HFFc6 (cell line): ENCODE measurements at places on chromosomes 5 and 9.

DNA sequence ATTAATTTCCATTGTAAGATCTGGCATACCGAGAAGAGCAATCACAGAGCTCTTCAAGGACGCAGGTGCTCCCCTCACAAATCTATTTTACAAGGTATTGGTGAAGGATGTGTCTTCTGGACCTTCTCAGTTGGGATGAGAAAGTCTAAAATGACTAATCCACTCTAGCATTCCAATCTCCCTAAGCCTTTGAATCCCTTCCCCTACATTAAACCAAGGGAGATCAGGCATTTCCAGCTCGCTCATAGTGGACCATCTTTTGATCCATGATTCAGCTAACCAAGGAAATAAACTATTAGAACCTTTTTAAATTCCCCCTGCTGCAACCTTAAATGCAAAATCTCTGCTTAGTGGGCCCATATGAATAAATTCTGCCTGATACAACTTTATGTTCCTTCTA lies 95.9 kb upstream of the FBN2 start:
- DNase-seq = no peak

DNA sequence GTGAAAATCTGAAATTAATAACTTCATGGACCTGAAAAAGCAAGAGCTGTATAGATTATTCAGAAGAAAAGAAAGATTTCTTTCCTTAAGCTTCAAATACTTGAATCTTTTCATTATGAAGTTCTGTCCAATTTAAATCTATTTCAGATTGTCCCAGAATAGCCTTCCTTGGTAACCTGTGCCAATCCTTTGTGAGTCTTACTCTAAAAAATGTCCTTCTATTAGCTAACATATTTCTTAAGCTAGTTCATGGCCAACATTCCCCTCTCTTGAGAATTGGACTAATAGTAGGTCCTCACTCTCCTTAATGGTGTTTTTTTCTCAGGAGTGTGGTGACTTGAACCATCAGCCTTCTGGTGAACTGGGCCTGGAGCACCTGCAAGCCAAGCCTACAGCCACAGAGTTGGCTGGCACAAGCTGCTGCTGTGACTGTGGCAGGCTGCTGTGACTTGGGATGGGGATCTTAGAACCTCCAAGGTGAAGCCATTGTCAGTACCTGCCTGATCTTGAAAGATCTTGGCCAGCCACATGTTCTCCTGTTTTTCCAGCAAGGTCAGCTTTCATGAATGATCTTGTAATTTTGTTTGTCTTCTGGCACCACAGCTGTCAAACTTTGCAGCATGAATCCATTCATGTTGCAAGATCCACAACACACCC lies 262.6 kb upstream of the MAP3K1 start:
- no peak for DNase-seq

DNA sequence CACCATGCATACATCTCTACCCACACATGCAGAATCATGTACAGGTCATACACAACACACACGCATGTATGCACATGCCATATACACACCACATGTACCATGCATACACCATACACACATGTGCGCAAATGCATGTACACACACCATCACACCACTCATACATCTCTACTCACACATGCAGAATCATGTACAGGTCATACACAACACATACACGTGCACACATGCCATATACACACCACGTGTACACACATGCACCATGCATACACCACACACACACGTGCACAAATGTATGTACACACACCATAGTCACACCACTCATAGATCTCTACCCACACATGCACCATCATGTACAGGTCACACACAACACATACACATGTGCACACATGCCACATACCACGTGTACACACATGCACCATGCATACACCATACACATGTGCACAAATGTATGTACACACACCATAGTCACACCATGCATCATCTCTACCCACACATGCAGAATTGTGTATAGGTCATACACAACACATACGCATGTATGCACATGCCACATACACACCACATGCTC lies 14.0 kb downstream of the GRIN1 start:
- DNase-seq = no peak

GRCh38 chr5:127536687-127537086 lies 19.2 kb downstream of the PRRC1 start:
- no peak for DNase-seq

DNA sequence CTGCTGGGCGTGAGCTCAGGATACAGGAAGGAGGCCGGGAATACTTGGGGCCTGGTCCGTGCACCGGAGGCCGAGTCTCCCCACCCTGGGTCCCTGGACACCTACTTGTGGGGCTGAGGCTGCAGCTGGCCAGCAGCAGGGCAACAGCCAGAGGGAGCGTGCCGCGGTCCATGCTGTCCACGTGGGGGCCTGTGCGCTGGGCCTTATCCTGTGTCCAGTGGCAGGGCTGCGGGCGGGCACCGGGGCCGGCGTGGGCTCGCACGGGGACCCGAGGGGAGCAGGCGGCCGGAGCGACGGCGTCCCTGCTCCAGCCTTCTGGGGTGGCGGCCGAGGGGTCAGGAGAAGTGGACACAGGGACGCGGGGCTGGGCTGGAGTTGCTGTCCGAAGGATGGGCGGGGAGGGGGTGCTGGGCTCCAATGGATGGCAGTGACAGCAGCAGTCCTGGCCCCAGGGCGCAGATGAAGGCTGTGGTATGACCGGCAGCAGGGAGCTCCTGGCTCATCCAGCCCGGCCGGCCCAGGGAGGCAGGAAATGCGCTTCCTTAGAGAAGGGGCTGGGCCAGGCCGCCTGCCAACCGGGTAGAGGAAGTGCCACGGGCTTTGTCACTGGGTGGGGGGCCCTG lies at the start of gene ENG:
TSS of gene ENG (minus strand) at position 475 of the 623 bp plus-strand sequence. CDS start at position 172, 303 bp downstream.
- peak; percentile 63 for DNase-seq

DNA sequence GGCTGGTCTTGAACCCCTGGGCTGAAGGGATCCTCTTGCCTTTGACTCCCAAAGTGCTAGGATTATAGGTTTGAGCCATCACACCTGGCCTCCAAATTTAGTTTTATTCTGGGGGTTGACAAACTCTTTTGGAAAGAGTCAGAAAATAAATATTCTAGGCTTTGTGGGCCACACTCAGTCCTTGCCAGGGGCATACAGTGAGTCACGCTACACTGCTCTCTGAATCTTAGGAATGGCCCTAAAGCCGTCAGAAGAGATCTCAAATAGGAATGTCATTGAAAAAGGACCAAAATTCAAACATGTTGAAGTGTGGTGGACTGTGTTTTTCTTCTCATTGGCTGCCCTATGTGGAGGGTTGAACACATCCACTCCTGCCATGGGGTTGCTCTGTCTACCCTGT lies 127.7 kb upstream of the BASP1 start:
- peak; percentile 67 for DNase-seq

DNA sequence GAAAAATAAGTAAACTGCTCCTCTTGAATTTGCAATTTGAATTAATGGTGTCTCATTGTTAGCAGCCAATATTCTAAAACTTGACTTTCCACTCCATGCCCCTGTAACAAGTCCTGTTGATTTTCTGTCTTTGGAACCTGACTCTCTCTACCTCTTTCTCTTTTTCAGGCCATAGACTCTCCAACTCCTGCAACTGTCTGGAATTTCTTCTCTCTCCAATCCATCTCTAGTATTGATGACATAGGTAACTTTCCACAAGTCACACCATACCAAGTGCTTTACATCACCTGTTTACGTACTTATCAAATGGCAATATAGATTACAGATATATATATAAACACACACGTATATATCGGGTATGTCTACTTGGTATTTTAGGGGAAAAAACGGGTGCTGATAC lies 923 bp downstream of the C5orf34 start:
- no peak for DNase-seq

- DNase-seq = no peak
Observed at GRCh38 chr5:175656966-175657365, 905 bp upstream of the HRH2 start.

GRCh38 chr5:67395790-67396418 lies 199.3 kb upstream of the CD180 start:
- no peak for DNase-seq

- no peak for DNase-seq
Observed at GRCh38 chr5:170302653-170303501, 5.3 kb upstream of the LCP2 start.

DNA sequence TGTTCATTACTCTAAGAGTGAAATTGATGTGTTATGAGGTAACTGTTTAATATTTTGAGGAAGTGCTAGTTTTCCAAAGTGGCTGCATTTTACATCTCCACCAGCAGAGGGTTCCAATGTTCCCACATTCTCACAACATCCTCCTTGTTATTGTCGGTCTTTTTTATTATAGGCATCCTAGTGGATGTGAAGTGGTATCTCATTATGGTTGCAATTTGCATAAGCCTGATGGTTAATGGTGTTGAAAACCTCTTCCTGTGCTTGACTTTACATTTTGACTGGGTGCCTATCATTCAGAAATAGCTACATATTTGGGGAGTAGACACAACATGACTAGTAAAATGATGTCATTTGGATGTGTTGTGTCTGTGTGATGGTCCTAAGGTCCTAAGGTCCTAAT lies 143.6 kb downstream of the MRPS30 start:
- DNase-seq = peak; percentile 20

- DNase-seq = no peak
Observed at GRCh38 chr5:38847559-38848347, 1.9 kb downstream of the OSMR start.

DNA sequence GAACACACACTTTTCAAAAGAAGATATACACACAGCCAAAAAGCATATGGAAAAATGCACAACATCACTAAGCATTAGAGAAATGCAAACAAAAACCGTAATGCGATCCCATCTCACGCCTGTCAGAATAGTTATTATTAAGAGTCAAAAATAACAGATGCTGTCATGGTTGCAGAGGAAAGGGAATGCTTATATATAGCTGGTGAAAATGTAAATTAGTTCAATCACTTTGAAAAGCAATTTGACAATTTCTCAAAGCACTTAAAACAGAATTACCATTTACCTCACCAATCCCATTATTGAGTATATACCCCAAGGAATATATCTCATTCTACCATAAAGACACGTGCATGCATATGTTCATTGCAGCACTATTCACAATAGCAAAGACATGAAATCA lies 126.8 kb upstream of the MRPS30 start:
- no peak for DNase-seq

DNA sequence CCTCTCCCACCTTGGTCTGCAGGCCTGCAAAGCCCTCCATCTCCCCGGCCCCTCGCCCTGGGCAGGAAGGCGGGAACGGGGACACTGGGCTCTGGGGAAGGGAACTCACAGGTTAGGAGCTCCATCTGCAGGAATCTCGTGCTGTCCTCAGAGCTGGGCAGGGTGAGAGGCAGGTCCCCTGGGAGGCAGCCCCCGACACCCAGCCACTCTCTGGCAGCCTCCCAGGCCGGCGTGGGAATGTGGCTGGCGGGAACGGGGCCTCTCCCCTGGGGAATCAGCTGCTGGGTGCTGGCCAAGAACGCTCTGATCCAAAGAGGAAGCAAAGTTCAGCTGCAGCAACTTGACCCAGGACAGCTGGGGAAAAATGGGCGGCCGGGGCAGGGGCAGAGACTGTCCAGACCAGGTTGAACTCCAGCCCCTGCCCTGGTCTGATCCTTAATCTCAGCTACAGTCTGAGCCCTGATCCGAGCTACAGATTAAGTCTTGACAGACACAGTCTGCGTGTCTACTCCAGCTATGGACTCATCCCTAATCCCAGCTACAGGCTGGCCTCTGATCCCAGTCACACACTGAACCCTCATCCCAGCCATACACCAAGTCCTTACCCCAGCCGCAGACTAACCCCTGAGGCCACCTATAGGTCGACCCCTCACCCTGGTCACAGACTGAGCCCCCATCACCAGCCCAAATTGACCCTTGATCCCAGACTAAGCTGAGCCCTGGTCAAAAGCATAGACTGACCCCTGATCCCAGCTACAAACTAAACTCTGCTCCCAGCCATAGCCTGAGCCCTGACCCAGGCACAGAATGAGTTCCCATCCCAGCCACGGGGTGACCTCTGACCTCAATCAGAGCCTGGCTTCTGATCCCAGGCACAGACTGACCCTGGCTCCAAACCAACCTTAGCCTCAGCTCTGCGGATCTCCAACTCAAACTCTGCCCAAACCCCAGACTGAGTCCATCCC lies 37.3 kb upstream of the EGFL7 start:
- DNase-seq = peak; percentile 10

GRCh38 chr9:82495884-82496777 lies 507.6 kb downstream of the SPATA31D1 start:
- no peak for DNase-seq

- DNase-seq = no peak
Observed at GRCh38 chr9:113222482-113222841, 1.1 kb downstream of the SLC31A1 start.

GRCh38 chr5:166341740-166342337 lies 1949.6 kb upstream of the WWC1 start:
- no peak for DNase-seq

DNA sequence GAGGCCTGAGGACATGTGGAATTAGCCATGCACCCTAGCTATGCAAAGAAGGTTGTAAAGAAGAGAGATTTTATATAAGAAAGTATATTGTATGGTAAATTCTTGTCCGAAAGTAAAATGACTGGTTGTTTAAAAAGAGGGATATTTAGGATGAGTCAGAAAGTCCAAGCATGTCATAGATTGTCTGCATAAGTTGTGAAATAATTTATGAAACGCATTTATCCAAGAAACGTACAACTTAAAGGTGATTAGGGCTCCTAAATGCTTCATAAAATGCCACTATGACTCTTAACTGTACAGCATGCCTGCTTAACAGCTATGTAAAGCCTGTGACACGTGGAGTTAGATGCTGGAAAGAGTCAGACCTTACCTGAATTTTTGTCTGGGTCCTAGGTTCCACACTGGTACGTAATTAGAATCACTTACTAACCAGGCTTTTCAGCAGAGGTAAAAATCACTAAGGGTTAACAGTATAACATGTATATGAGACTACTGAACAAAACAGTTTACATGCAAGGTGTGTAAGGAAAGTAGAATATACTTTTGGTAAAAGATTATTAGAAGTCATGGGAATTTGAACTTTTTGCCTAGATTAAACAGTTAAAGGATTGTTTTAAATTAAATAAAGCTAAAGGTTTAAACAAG lies 37.0 kb upstream of the ARL15 start:
- no peak for DNase-seq

- DNase-seq = no peak
Observed at GRCh38 chr9:20790721-20791120, 106.7 kb downstream of the FOCAD start.

DNA sequence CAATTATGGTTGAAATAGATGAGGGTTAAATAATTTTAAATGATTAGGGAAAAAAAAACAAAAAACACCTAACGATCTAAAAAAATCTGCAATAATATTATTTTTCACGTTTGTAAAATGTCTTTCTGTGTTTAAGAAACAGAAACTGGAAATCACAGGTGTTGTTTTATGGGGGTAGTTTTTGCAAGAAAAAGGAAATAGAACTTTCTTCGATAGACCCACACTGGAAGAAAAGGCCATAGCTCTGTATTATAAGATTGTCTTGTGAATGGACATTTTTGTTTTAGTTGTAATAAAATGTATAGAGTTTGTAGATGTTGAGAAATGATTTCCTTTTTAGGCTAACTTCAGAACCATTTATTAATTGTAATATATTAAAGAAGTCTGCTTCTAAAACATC lies 5.5 kb downstream of the CSNK1G3 start:
- DNase-seq = no peak

DNA sequence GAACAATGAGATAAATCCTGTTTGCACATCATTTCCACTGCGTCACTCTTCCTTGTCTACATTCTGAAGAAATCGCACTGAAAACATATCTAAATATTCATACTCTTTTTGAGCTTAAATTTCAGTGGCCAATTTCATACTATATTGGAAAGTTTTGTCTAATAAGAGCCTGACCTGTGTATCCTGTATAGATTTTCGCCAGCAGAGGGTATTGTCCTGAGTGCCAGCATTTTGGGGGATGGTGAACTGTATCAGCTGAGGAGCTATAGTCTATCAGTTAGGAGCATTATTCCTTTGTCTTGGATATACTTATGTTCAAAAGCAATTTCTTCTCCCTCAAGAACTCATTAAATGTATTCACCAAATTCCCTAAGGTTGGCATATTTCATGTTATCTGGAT lies 102.3 kb downstream of the SEMA6A start:
- DNase-seq = no peak
